ENCODE measurements at places on chromosomes 5 and 9. TPM values are rescaled to one million over a fixed set of nuclear protein-coding genes. Genes with fewer than 3 reads are reported as not detected.

GRCh38 chr5:174617285-174617684, 107.1 kb upstream of the MSX2 start:
- H3K4me3 ChIP-seq = no peak overlapping the region
- DNase-seq = no peak
- no peak overlapping the region for H3K27ac ChIP-seq

DNA sequence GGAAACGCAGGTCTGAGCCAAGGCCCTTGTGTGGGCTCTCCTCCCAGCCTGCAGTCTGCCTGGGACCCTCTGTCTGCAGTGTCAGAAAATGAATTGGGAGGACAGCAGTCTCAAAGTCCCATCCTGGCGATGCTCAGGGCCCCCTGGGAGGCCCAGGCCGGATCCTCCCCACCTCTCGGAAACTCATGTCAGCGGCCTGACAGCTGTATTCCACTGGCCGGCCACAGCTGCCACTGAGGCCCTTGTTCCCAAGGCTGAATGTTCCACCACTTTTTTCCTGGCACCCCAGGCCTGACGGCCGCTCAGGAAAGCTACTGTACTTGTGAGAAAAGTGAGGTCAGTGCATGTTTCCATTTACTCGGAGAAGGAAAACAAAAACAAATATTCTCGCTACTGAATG, 180.0 kb downstream of the FGF18 start:
- no peak overlapping the region for H3K4me3 ChIP-seq
- no peaks in the 10 kb centered on the region for H3K36me3 ChIP-seq
- no peak for DNase-seq

- H3K4me1 ChIP-seq = no peaks in the 10 kb centered on the region
- no peak overlapping the region for H3K27ac ChIP-seq
- H3K4me3 ChIP-seq = no peak overlapping the region
- H3K27me3 ChIP-seq = no peaks in the 10 kb centered on the region
These were observed 104.5 kb upstream of the CHD1 start for GRCh38 chr5:99033014-99033900.

DNA sequence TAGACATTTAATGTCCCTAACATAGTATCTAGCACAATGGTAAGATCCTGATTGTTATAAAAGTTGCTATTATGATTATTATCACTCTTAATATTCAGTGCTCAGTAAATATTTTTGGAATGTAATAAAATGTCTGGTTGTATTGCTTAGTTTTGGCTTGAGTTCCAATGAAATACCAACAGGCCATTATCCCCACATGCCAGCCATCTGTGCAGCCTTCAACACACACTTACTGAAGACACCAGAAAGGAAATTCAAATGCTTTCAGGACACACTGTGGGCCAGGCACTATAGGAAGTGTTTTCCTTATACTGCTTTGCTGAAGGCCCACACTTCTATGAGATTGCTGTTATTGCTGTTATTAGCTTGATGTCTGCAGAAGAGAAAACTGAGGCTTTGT, 157.5 kb downstream of the TRIM32 start:
- no peaks in the 10 kb centered on the region for H3K36me3 ChIP-seq
- DNase-seq = no peak
- no peak overlapping the region for H3K27ac ChIP-seq

DNA sequence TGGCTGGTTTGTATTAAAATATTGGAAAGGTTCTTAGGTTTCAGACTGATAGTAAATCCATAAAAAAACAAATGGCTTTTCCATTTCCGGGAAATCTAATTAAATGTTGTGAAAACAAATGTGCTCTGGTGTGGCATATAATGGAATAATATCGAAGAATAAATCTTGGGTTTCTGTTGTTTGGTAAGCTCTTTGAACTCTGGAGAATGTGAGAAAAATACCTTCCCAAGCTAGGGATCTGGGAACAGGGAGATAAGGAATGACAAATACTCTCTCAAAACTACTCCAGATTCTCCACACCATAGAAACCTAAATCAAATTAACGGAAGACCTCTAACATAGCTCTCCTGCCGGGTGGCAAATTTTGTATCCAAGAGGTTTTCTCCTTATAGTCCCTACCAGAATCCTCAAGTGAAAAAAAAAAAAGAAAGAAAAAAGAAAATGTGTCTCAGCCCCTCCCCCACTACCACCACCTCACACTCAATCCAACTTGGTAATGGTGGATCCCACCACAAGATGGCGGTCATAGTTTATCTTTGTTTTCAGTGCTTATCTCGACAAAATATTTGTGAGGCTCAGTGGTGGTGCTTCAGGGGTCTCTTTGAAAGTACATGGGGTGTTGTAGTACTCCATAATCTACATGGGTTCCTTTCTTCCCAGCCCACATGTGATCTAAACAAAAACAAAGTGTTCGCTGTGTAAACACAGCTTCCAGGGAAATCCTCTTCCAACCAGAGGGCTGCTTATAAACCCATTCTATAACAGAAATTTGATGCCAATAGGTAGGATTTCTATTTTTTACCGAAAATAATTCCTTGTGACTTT, 54.5 kb upstream of the FST start:
- H3K36me3 ChIP-seq = no peaks in the 10 kb centered on the region
- peak; percentile 18 for DNase-seq
- H3K4me1 ChIP-seq = no peaks in the 10 kb centered on the region
- H3K4me3 ChIP-seq = no peak overlapping the region
- no peak overlapping the region for H3K27ac ChIP-seq
- no peaks in the 10 kb centered on the region for H3K27me3 ChIP-seq

- no peaks in the 10 kb centered on the region for H3K36me3 ChIP-seq
- H3K27ac ChIP-seq = no peak overlapping the region
- no peaks in the 10 kb centered on the region for H3K27me3 ChIP-seq
- H3K4me3 ChIP-seq = no peak overlapping the region
- no peak for DNase-seq
- H3K4me1 ChIP-seq = no peaks in the 10 kb centered on the region
These were observed 312.2 kb downstream of the SLIT3 start for GRCh38 chr5:168988699-168989098.

- DNase-seq = no peak
- no peak overlapping the region for H3K4me3 ChIP-seq
- no peaks in the 10 kb centered on the region for H3K4me1 ChIP-seq
- no peaks in the 10 kb centered on the region for H3K27me3 ChIP-seq
These were observed 1280.6 kb upstream of the ACO1 start for GRCh38 chr9:31103836-31104235.

DNA sequence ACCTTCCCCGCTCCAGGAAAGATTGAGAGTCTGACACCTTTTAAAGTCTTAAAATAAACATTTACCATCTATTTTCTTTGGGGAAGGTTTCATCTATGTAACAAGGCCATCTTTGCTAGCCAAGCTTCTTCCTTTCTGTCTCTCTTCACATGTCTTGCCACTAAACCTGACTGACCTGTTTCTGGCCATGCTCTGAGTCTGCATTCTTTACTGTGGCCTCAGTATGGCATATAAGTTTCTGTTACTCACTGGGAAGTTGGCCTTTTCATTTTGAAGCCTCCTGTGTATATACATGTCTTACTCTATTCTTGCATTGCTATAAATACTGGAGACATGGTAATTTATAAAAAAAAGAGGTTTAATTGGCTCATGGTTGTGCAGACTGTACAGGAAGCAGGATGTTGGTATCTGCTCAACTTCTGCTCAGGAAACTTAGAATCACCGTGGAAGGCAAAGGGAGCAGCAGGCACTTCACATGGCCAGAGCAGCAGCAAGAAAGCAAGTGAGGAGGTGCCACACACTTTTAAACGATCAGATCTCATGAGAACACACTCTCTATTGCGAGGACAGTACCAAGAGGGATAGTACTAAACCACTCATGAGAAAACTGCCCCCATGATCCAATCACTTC, 48.1 kb downstream of the KCNV2 start:
- DNase-seq = no peak
- H3K27me3 ChIP-seq = no peaks in the 10 kb centered on the region
- no peaks in the 10 kb centered on the region for H3K36me3 ChIP-seq

- H3K4me1 ChIP-seq = peaks cover 22% of the 10 kb centered on the region
- H3K4me3 ChIP-seq = no peak overlapping the region
- no peak overlapping the region for H3K27ac ChIP-seq
- no peak for DNase-seq
- no peaks in the 10 kb centered on the region for H3K36me3 ChIP-seq
These were observed 19.4 kb upstream of the LCP2 start for GRCh38 chr5:170316937-170317336.

GRCh38 chr5:135587721-135588663, 9.2 kb upstream of the CXCL14 start:
- H3K4me3 ChIP-seq = no peak overlapping the region
- H3K27me3 ChIP-seq = no peaks in the 10 kb centered on the region
- no peak for DNase-seq
- H3K27ac ChIP-seq = no peak overlapping the region

- no peak for DNase-seq
- no peak overlapping the region for H3K27ac ChIP-seq
- no peaks in the 10 kb centered on the region for H3K27me3 ChIP-seq
- no peak overlapping the region for H3K4me3 ChIP-seq
- H3K36me3 ChIP-seq = no peaks in the 10 kb centered on the region
These were observed 557.4 kb downstream of the BNC2 start for GRCh38 chr9:16312962-16313546.

- no peaks in the 10 kb centered on the region for H3K36me3 ChIP-seq
- H3K4me1 ChIP-seq = no peaks in the 10 kb centered on the region
- H3K27me3 ChIP-seq = no peaks in the 10 kb centered on the region
- DNase-seq = peak; percentile 4
- H3K4me3 ChIP-seq = no peak overlapping the region
These were observed 226.9 kb downstream of the CACNA1B start for GRCh38 chr9:138104251-138105122.

GRCh38 chr5:72506158-72506549, 1.1 kb downstream of the ZNF366 start:
- H3K4me1 ChIP-seq = no peaks in the 10 kb centered on the region
- H3K27me3 ChIP-seq = no peaks in the 10 kb centered on the region
- no peaks in the 10 kb centered on the region for H3K36me3 ChIP-seq
- no peak overlapping the region for H3K4me3 ChIP-seq
- no peak for DNase-seq

Gene GKAP1
- total RNA-seq = 158 TPM

Gene ABCA2
- 56.0 TPM for total RNA-seq
